NCI-H69 (cell line): ENCODE measurements at places on chromosomes 7 and 10.

DNA sequence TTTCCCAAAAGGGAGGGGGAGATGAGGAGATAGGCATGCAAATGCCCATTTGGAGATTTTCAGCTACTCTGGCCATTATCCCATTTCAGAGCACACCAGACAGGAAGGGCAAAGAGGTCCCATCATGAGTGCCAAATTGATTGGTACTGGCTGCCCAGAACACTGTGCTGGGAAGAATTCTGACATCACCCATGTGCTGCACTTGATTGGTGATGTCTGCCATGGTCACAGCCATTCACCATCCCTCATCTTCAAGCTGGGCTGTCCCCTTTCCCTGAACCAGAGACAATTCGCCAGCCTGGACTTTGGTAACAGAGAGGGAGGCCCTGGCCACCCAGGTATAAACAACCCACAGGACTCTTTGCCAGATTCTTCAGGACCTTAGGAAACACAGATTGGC is 23.2 kb upstream of the RADIL start:
- no peak for DNase-seq

GRCh38 chr7:87852306-87852705 is 23.9 kb downstream of the SLC25A40 start:
- DNase-seq = no peak

DNA sequence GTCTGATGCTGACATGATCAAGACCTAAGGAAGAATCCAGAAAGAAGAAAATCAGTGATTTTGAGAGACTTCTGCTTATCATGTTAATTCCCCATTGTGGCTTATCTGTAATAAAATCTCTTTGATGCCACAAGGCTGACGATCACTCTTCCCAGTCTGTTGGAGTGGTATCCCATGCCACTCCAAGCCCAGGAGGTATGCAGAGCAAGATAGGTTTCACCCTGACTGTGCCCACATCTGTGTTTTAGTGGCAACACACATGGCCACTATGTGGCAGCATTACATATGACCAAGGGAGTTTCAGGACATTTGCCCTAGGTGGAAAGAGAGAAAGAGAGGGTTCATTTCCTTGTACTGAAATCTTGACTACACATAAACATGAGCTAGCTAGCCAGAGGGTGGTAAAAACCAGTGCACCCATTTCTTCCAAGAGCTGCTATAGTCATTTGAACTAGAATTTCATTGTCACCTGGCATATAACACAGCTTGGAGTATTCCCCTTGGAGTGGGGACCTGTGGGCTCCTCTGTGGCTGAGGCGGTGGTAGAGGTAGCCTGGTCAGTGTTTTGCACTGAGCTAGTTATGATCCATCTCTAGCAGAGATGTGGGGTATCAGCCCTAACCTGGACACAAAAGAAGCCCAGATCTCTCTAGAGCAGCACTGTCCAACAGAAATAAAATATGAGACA is 20.8 kb downstream of the LAMB4 start:
- peak; percentile 80 for DNase-seq

DNA sequence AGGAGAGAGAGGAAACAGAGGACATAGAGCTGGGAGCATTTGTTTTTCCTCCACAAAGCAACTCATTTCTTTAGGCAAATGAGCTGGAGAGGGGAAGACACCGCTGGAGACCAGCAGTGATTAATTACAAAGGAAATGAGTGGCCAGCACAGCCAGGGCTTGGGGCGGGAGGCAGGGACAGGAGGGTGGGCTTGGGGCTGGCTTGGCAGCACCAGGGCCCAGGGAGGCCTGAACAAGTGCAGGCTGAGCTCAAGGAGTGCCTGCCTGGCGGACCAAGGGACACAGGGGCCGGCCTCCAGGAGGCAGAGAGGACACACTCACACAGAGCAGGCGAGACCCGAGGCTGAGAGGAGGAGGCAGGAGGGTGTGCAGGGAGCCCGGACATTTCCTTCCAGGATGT is 149.0 kb upstream of the UNC5B start:
- DNase-seq = peak; percentile 8

GRCh38 chr7:33559324-33559710 is 346.0 kb upstream of the BMPER start:
- peak; percentile 25 for DNase-seq

- DNase-seq = no peak
Observed at GRCh38 chr10:121260377-121260776, 337.9 kb downstream of the FGFR2 start.

- DNase-seq = no peak
Observed at GRCh38 chr10:23571884-23572283, 133.0 kb downstream of the OTUD1 start.

DNA sequence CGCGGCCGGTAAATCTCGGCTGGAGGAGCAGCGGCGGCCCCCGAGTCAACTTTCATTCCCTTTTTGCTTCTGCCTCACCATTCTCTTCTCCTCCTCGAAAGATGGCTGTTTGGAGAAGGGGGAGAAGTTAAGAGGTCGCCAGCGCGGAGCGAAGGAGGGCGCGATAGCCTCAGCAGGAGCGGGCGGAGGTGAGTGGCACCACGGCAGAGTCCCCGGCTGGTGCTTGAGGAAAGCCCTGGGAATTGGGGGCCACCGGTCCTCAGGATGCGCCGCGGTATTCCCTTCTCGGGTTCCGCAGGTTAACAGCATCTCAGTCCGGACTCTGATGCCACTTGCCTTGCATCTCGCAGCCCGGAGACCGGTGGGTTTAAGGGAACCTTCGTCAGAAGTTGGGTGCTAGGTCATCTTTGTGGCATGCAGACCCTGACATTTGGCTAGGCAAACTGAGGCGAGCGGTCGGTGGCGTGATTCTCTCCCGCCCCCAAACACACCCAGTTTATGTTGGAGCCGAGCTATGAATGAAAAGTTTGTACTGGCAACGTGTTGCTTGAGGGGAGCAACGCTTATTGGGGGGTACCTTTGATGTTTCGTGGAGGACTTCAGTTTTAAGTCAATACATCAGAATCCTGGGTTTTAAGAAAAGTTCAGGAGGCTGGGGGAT is 59.5 kb upstream of the PRPS1L1 start:
- DNase-seq = peak; percentile 87

DNA sequence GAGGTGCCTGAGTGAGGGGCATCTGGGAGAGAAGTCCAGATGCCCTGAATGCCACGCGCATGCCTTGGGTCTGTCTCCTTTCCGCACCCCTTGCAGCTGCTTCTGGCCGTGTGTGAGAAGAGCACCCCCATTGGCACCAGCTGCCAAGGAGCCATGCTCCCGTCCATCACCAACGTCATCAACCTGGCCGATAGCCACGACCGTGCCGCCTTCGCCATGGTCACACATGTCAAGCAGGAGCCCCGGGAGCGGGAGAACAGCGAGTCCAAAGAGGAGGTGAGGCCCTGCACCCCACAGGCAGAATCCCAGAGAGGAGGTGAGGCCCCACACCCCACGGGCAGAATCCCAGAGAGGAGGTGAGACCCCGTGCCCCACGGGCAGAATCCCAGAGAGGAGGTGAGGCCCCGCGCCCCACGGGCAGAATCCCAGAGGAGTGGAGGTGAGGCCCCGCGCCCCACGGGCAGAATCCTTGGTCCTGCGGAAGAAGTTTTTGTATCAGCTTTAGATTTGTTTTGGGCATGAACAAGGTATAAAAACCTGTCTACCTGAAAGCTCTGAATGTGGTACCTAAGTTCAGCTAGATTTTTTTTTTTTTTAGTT is 91.8 kb downstream of the TRRAP start:
- DNase-seq = no peak

GRCh38 chr7:125876431-125876830 is 946.8 kb upstream of the POT1 start:
- no peak for DNase-seq

GRCh38 chr10:113666682-113667252 is 2.9 kb upstream of the NRAP start:
- DNase-seq = no peak

GRCh38 chr7:155431231-155431630 is 26.7 kb upstream of the EN2 start:
- no peak for DNase-seq

DNA sequence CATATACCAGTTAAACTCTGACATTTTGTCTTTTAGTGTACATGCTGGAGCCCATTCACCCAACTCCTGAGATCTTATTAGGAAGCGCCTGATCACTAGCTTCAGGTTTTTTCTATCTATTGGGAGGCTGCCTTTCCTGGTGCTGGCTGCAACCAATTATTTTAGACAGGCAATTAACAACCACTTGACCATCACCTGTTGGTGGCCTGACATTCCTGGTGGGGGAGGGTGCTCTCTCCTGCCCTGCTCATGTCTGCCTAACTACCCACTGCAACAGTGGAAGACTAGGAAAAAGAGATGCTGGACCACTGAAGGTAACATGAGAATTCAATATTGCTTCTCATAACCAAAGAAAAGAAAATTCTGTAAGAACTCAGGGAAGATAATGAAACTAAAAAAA is 190.3 kb upstream of the GRM3 start:
- DNase-seq = no peak

- peak; percentile 3 for DNase-seq
Observed at GRCh38 chr10:72421885-72422540, 67.3 kb upstream of the DNAJB12 start.

GRCh38 chr7:2165610-2166594 is 66.8 kb downstream of the MAD1L1 start:
- DNase-seq = no peak

GRCh38 chr10:31063841-31064240 is 32.2 kb upstream of the ZNF438 start:
- no peak for DNase-seq

DNA sequence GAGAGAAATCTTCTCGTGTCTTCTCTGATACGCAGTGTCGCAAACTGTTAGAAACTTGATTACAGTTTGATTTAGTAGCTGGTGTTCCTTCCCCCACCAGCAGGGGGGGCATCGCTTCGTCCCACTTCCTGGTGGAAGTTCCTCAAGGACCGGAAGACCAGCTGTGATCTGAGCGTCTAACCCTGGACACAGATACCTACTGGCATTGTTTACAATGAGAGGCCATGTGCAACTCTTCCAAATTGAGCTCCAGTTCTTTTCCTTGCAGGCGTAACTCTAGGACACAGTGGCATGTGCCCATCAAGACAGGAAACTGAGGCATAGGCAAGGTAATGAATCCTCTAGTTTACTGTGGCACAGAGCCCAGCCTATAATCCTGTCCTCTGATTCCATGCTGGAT is 219.0 kb downstream of the CCDC3 start:
- DNase-seq = peak; percentile 22

GRCh38 chr10:129621693-129622092 is 154.7 kb downstream of the MGMT start:
- no peak for DNase-seq

GRCh38 chr7:155721056-155721455 is 76.6 kb downstream of the RBM33 start:
- DNase-seq = no peak

DNA sequence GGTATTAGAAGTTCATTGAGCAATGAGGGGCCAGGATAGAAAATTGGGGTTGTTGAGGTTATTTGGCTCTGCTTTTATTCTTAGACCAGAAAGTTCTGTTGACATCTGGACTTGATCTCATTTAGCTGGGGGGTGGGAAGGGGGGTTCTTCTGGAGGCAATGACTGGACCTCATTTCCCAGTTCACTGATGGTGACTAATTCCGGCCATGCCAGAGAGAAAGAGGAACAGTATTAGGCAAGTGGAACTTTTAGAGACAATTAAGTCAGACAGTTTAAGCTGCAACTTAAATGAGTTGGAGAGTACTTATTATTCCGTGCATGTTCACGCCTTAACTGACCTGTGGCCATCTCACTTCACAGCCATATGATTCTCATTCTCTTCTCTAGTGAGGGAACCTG is 512.5 kb downstream of the REEP3 start:
- no peak for DNase-seq

DNA sequence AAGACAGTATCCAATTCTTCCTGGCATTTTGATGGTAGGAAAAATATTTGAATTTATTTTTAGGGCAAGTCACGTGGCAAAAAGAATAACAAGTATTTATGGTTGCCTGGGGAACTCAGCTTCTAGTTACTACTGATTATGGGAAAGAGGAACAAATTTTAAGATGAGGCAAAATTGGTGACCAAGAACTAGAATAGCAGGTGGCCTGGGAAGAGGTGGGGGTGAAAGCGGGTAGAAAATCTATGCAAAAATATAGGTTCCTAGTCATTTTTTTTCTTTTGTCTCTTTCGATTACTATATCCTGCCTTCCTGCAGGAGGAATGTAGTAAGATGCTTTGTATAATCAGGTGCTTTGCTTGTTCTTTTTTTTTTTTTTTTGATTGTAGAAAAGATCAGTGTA is 27.8 kb downstream of the ENTPD1 start:
- no peak for DNase-seq

DNA sequence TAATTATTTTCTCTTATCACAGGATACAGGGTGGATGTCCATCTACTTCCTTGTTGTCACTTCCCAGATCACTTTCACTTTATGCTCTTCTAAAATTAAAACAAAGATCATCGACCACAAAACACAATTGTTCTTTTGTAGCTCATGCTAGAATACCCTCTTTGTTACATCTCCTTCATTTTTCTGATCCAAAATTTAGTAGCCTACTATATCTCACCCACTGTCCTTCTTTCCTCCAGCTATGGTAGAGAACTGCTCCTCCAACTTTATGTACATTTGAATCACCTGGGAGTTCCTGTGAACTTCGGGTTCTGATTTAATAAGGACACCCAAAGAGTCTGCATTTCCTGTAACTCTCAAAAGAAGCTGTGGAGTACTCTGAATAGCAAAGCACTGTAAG is 1.2 kb upstream of the AHR start:
- no peak for DNase-seq

DNA sequence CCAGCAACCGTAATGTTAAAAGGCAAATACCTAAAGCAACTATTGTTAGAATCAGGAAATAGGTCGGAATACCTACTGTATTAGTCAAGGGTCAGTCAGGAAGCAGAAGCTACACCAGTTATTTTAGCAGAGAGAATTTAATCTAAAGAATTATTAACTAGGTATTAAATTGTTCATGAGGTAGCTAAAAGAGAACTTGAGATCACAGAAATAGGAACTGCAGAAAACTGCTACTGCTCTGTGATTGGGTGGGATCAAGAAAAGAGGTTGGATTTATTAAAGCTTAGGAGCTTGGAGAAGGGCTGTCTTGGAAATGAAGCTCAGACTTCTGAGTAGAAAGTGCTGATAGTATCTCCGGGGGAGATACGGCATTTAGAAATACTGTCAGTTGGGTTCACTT is 20.0 kb upstream of the ZNF438 start:
- DNase-seq = no peak

DNA sequence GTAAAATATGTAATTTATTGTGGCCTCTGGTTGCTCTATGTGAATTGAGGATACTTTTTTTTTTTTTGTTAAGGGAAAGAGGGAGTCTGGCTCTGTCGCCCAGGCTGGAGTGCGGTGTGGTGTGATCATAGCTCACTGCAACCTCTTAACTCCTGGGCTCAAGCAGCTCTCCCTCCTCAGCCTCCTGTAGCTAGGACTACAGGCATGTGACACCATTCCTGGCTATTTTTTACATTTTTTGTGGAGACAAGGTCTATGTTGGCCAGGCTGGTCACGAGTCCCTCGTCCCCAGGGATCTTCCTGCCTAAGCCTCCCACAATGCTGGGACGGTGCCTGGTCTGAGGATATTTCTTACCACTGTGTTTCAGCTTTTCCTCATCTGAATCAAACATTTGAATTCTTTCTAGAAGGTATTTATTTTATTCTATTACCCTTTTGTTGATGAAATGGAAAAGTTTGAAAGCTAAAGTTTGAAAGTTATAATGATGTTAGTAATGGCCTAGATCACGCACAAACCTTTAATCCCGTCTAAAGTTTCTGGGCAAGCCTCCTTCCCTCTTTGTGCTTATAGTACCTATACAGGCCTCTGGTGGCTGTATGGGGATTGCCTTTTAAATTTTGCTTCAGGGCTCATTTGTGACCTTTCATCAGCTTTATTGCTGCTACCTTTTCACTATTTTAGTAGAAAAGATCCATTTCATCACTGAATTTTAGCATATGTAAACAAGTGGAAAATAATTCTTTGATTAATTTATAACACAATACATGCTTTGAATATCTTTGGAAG is 2.0 kb downstream of the IFRD1 start:
- DNase-seq = peak; percentile 69
